ENCODE measurements at places on chromosomes 3 and 15.

DNA sequence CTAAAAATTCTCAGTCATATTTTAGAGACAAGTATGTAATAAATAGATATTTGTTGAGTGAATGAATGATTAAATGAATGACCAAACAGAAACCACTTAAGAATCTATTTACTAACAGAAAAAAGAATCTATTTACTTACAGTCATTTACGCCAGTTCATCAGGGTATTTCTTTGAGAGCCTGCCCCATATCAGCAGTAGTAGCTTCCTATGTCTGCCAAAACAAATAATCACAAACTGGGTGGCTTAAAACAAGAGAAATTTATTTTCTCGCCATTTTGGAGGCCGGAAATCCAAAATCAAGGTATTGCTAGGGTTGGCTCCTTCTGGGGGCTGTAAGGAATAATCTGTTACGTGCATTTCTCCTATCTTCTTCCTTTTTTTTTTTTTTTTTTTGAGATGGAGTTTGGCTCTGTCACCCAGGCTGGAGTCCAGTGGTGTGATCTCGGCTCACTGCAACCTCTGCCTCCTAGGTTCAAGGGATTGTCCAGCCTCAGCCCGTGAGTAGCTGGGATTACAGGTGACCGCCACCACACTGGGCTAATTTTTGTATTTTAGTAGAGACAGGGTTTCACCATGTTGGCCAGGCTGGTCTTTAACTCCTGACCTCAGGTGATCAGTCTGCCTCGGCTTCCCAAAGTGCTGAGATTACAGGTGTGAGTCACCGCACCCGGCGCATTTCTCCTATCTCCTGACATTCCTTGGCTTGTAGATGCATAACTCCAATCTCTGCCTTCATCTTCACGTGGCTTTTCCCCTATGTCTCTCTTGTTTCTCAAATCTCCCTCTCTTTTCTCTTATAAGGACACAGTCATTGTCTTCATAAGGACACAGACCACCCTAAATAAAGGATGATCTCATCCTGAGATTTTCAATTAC lies 65.2 kb upstream of the SPPL2A start:
- no peak for DNase-seq

GRCh38 chr3:102474207-102474606 lies 39.4 kb downstream of the ZPLD1 start:
- DNase-seq: no peak

- no peak for DNase-seq
These were observed 106.3 kb downstream of the CHDH start for GRCh38 chr3:53739966-53740365.

DNA sequence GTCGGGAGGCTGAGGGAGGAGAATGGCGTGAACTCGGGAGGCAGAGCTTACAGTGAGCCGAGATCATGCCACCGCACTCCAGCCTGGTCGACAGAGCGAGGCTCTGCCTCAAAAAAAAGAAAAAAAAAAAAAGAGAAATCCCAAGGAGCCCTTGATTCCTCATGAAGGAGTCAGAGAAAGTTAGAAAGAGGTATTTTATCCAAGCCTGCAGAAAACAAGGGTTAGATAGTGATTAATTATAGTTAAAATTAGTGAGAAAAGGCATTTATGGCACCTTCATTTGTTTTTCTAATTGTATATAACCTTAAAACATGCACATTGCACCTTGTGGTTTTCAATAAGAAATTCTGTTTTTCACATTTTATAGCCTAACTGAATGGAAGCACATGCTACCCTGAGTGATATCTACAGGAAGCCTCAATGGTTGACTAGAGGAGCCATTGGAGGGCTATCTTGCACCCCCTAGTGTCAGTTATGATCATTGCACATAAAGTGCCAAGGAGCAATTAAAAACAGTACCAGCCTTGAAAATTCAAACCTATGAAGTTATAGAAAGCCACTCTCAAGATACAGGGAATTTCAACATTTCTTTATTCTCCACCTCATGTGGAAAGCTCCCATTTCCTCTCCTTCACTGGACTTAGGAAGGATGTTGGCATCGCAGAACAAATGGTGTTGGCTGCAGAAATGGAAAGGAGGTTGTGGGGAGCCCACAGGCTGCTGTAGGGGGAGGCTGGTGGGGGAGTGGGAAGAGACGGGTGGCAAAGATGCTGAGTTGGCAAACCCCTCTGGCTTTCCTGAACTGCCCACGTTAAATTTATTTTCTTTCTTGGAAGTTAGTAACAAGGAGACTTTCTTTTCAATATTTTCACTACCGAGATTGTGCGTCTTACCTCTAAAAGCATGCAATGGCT lies 48.5 kb downstream of the ITGA11 start:
- DNase-seq: no peak

All from KG1 (cell line).